ENCODE measurements at places on chromosomes 7 and 10. TPM values are rescaled to one million over a fixed set of nuclear protein-coding genes. Genes with fewer than 3 reads are reported as not detected.

Gene VWC2
- total RNA-seq = not detected

Gene INMT
- not detected for total RNA-seq

Gene NAT16
- total RNA-seq = not detected

Gene NXPH1
- not detected for total RNA-seq

Gene TBX20
- 0.30 TPM for total RNA-seq

Gene PPP1R17
- not detected for total RNA-seq

Gene GPER1
- 0.24 TPM for total RNA-seq

Gene USP54
- total RNA-seq = 6.4 TPM

Gene CYP3A4
- total RNA-seq = not detected

Gene DPP6
- not detected for total RNA-seq

Gene C10orf67
- total RNA-seq = 0.30 TPM

Gene SMKR1
- 1.9 TPM for total RNA-seq

Gene DMBT1
- not detected for total RNA-seq

Gene COL1A2
- total RNA-seq = not detected

Gene GSDME
- total RNA-seq = 1.6 TPM

Gene OPN1SW
- total RNA-seq = not detected

Gene AKR1C2
- total RNA-seq = not detected

Gene BHLHA15
- total RNA-seq = not detected

Gene HSPA14
- 23.3 TPM for total RNA-seq

Gene OPALIN
- not detected for total RNA-seq

Gene PNLIPRP1
- total RNA-seq = not detected

Gene NPC1L1
- 0.32 TPM for total RNA-seq

Gene EPO
- not detected for total RNA-seq

Gene PNLIPRP2
- total RNA-seq = not detected

Gene CLDN4
- not detected for total RNA-seq

Gene CRYGN
- not detected for total RNA-seq

Gene CALCR
- not detected for total RNA-seq

Gene PRKCQ
- 35.3 TPM for total RNA-seq

Gene ELOVL3
- 0.24 TPM for total RNA-seq

Gene SPDYE1
- total RNA-seq = not detected

Gene TMEM184A
- not detected for total RNA-seq

Gene SPACDR
- 17.3 TPM for total RNA-seq

Gene HILPDA
- 1,213 TPM for total RNA-seq

Gene MACROH2A2
- 2.5 TPM for total RNA-seq

Gene FANK1
- total RNA-seq = 1.2 TPM

Data from activated T-helper 17 cell treated with anti-CD3 and anti-CD28 coated beads, Interleukin-2, amount 50 U/mL, for 72 hours (primary cell).